Activated CD8-positive, alpha-beta T cell treated with anti-CD3 and anti-CD28 coated beads for 36 hours (primary cell): ENCODE measurements at places on chromosomes 3 and 15.

DNA sequence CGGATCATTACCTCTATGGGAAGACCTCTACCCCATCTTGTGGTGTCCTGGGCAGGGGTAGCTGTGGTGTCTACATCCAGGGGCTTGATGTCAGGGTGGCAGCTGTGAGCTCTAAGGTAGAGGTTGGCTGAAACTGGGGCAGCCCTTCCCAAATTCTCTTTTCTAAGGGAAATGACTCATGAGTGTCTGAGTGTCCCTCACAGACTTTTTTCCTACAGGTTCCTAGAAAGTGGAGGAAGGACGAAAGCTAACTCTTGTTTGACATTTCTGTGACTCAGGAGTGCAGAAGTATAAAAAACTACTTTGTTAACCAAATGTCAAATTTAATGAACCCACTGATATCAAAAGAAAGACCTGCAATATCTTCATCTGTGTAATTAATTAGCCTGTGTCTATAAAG lies 481.5 kb downstream of the PDCD6IP start:
- no peaks in the 10 kb centered on the region for H3K36me3 ChIP-seq
- no peak for DNase-seq

GRCh38 chr3:14142567-14143270 lies 17.9 kb downstream of the TMEM43 start:
- H3K4me1 ChIP-seq: peaks cover 43% of the 10 kb centered on the region
- H3K36me3 ChIP-seq: peaks cover 24% of the 10 kb centered on the region
- H3K27ac ChIP-seq: peak overlapping the region; percentile 85
- no peaks in the 10 kb centered on the region for H3K27me3 ChIP-seq
- peak; percentile 52 for DNase-seq

- no peak for DNase-seq
- H3K27me3 ChIP-seq: peaks cover 15% of the 10 kb centered on the region
- no peaks in the 10 kb centered on the region for H3K36me3 ChIP-seq
- H3K4me1 ChIP-seq: no peaks in the 10 kb centered on the region
Observed at GRCh38 chr15:80659375-80659774, 35.7 kb upstream of the ABHD17C start.

GRCh38 chr3:112042842-112043280 lies 8.3 kb downstream of the TMPRSS7 start:
- no peaks in the 10 kb centered on the region for H3K36me3 ChIP-seq
- no peaks in the 10 kb centered on the region for H3K27me3 ChIP-seq
- DNase-seq: no peak
- H3K4me3 ChIP-seq: no peak overlapping the region
- no peak overlapping the region for H3K27ac ChIP-seq
- peaks cover 2% of the 10 kb centered on the region for H3K4me1 ChIP-seq

DNA sequence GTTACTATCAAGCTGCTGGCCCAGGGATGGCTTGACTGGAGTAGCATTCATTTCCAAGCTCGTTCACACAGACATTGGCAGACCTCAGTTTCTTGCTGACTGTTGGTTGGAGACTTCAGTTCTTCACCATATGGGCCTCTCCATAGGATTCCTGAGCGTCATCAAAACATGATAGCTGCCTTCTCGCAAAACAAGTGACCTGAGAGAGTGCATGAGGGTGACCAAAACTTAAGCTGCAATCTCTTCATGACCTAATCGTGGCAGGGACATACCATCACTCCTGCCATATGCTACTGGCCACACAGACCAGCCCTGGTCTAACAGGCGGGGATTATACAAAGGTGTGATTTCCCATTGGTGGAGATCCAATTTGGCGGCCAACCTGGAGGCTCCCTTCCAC lies 46.0 kb upstream of the C3orf22 start:
- DNase-seq: no peak
- H3K27me3 ChIP-seq: no peaks in the 10 kb centered on the region
- no peak overlapping the region for H3K4me3 ChIP-seq
- no peak overlapping the region for H3K27ac ChIP-seq
- H3K4me1 ChIP-seq: peaks cover 4% of the 10 kb centered on the region
